LHCN-M2 (cell line): ENCODE measurements at places on chromosomes 16 and 17.
A peak's percentile ranks its signal among the peaks of the same experiment; 100 is the strongest.

- peak; percentile 64 for DNase-seq
These were observed 34.5 kb upstream of the MEOX1 start for GRCh38 chr17:43695970-43696865.

DNA sequence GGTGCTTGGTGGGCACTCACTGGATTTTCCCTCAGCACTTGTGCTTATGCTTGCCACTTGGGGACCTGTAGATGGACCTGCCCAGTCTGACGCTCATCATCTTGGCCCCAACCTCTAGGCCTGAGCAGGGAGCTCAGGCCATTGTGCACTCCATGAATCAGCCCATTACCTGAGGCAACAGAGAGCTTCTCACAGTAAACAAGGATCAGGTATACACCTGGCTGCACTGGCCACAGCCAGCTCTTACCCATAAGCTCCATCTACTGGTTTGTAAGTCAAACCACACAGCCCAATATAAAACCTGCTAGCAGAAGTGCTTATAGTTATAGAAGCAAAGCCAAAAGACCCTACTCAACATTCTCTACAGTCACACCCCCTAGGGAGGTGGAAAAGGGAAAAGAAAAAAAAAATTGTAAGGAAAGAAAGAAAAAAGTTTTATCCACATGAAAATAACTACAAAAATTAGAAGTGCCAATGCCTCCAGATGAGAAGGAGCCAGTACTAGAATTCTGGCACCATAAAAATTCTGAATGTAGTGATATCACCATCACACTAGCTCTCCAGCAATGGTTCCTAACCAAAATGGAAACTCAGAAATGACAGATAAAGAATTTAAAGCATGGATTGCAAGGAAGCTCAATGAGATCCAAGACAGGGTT is 87.8 kb upstream of the CDH5 start:
- DNase-seq = no peak

DNA sequence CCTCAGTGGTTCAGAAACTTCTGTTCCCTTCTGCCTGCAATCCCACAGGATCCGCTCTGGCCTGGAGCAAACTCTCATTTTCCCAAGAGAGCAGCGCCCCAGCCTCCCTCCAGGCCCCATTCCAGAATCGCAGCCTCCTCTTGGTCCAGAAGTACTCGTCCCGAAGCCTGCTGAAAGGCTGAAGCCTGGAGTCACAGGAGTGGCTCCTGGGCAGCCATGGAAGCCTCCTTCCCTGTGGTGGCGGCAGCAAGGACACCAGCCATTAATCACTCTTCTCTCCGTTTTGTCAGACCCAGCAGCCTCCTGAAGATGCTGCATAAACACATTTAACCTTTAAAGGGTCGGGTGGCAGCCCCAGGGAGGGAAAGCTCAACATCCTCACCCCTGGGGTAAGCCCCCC is 66.9 kb upstream of the TNRC6C start:
- DNase-seq = no peak

GRCh38 chr17:77235370-77235941 is 94.7 kb downstream of the SEC14L1 start:
- DNase-seq = peak; percentile 56

DNA sequence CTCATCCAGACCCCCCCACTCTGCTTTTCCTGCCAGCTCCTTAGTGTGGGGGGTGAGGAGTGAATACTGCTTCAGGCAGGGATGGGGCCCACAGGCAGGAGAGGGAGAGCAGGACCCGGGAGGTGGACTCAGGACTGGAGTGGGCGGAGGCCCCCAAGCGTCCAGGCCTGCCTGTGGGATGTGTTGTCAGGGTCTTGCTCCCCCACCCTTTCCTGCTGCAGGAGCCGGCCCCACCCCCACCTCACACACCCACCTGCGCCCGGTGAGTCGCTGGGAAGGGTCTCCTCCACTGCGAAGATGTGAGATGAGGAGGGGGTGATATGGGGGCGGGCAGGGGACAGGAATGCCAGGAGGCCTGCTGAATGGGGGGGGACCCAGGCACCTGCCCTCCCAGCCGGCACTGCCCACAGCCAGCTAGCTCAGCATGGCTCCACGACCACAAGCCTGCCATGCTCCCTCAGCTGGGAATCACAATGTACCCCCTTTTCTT is 1.1 kb downstream of the FAM171A2 start:
- no peak for DNase-seq

DNA sequence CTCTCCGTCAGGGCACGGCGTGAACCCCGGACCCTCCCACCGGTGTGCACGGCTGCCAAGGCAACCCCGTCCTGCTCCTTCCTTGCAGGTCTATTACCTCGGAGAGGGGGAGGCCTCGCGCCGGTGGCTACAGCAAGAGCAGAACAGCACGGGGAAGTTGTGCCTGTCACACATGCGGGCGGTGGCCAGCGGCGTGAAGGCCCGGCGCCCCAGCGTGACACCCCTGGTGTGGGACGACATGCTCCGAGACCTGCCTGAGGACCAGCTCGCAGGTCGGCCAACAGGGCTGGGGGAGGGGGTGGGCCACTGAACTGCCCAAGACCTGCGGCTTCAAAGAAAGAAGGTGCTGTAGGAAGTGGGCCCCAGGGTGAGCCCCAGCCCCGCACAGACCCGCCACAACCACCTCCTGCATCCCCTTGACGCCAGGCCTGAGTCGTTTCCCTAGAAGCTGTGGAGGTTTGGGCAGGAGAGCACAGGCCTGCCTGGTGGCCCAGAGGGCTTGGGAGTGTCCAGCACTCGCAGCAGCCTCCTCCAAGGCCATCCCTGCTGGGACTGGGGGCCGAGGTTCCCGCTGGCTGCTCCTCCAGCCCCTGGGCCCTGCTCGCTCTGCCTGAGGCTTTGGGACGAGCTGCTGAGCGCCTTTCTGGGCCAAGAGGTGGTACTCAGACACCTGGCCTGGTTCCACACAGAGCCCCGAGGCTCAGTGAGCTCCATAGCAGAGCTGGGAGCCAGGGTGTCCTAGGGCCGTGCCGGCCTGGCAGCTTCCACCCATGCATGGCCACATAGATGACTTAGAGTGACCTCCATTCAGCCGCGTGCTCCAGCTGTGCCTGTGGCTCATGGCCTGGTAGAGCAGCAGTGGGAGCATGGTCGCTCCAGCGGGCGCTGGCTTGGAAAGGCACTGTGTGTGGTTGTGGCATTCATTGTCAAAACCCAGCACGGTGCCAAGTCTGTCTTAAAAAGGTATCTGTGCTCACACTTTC is 14.7 kb downstream of the CYBC1 start:
- no peak for DNase-seq
